ENCODE measurements at places on chromosomes 1 and 21. TPM values are rescaled to one million over a fixed set of nuclear protein-coding genes. Genes with fewer than 3 reads are reported as not detected.

DNA sequence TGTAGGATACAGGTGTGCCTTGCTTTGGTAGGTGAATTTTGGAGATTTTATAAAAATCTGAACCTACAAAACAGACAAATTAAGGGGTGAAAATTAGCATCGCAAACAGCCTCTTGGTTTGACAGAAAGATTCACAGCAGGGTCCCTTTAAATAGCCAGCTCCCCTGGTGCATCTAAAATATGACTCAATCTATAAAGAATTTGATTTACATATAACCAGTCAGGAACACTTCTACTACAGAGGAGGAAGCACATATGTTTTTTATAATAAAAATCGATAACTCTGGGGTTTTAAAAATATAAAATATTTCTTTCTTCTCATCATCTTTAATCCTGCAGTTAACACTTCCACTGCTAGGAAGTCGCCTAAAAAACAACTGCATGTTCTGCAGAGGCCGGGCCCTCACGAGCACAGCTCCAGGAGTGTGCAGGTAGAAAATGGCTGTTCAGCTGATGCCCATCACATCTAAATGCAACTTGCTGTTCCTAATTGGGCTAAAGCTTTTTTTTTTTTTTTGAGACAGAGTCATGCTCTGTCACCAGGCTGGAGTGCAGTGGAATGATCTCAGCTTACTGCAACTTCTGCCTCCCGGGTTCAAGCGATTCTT is 203.4 kb downstream of the HS2ST1 start:
- ATAC-seq: no peak
- H3K27me3 ChIP-seq: no peaks in the 10 kb centered on the region
- no peak overlapping the region for H3K4me3 ChIP-seq
- no peak overlapping the region for H3K27ac ChIP-seq

DNA sequence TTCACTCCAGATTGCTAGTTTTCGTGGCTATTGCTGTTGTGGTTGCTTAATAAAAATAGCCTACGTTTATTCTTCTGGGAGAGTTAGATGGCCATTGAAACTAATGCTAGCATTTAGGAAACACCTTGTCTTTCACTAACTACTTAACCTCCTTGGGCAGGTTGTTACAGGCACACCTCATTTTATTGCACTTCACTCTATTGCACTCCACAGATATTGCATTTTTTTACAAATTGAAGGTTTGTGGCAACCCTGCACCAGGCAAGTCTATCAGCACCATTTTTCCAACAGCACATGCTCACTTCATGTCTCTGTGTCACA is 11.3 kb upstream of the MARK1 start:
- no peak overlapping the region for H3K4me3 ChIP-seq
- no peak overlapping the region for H3K27ac ChIP-seq
- no peaks in the 10 kb centered on the region for H3K36me3 ChIP-seq
- no peaks in the 10 kb centered on the region for H3K4me1 ChIP-seq

Gene C8B
- not detected for total RNA-seq

GRCh38 chr1:221824025-221824424 is 82.1 kb upstream of the DUSP10 start:
- no peak overlapping the region for H3K27ac ChIP-seq
- ATAC-seq: no peak
- no peaks in the 10 kb centered on the region for H3K4me1 ChIP-seq
- H3K36me3 ChIP-seq: no peaks in the 10 kb centered on the region
- no peaks in the 10 kb centered on the region for H3K27me3 ChIP-seq

GRCh38 chr1:115317101-115318012 is 20.7 kb downstream of the NGF start:
- no peak overlapping the region for H3K4me3 ChIP-seq
- H3K4me1 ChIP-seq: peaks cover 4% of the 10 kb centered on the region
- no peaks in the 10 kb centered on the region for H3K27me3 ChIP-seq
- no peak overlapping the region for H3K27ac ChIP-seq
- H3K36me3 ChIP-seq: no peaks in the 10 kb centered on the region

Gene TSPAN2
- total RNA-seq: 53.7 TPM

Gene GRIK3
- total RNA-seq: 7.8 TPM

DNA sequence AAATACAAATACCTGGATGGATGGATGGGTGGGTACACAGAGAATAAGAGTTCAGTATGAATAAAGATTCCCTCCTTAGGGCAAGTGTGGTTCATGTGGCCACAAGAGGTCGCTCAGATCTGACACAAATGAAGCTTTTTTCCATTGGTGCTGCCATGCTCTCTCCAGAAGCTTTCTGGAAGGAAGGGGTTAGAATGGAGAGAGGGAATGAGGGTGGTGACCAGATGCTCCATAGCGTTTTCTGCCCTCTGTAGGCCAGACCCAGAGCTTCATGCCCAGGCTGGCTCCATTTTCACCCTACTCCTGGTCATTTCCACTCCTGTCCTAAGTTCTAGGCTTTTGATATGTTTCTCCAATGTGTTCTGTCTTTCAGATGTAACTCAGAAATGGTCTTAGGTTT is 3.3 kb upstream of the FCRL6 start:
- H3K4me3 ChIP-seq: no peak overlapping the region
- no peaks in the 10 kb centered on the region for H3K4me1 ChIP-seq

- no peaks in the 10 kb centered on the region for H3K4me1 ChIP-seq
- H3K27me3 ChIP-seq: no peaks in the 10 kb centered on the region
- no peak overlapping the region for H3K4me3 ChIP-seq
- ATAC-seq: no peak
- no peak overlapping the region for H3K27ac ChIP-seq
These were observed 49.3 kb downstream of the SCP2 start for GRCh38 chr1:52976183-52977035.

Gene SYTL1
- 4.5 TPM for total RNA-seq

GRCh38 chr1:3442331-3442730 is 12.1 kb upstream of the ARHGEF16 start:
- no peak for ATAC-seq
- H3K27me3 ChIP-seq: peaks cover 87% of the 10 kb centered on the region
- no peak overlapping the region for H3K4me3 ChIP-seq
- H3K27ac ChIP-seq: no peak overlapping the region
- no peaks in the 10 kb centered on the region for H3K4me1 ChIP-seq

DNA sequence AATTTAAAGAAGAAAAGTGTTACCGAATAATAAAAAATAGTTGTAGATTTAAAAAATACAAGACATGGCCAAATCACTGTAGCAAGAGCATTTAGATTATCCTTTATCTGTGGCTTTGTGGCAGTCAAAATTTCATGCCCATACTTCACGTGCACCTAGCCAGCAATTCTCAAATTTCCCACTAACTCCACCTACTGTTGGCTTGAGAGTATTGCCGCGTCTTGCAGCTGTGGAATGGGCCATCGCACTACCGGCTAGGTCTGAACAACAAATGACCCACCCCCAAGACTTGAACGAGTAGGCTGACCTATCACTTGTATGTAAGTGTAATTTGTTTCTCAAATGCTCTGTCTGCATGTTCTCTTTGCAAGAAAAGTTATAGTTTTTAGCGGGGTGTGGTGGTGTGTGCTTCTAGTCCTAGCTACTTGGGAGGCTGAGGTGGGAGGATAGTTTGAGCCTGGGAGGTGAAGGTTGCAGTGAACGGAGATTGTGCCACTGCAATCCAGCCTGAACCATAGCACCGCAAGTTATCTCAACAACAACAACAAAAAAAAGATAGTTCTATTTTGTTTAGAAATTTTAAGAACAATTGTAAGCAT is 4.1 kb downstream of the KRTAP13-4 start:
- H3K4me1 ChIP-seq: no peaks in the 10 kb centered on the region
- H3K4me3 ChIP-seq: no peak overlapping the region
- ATAC-seq: no peak
- H3K27ac ChIP-seq: no peak overlapping the region
- H3K27me3 ChIP-seq: no peaks in the 10 kb centered on the region

DNA sequence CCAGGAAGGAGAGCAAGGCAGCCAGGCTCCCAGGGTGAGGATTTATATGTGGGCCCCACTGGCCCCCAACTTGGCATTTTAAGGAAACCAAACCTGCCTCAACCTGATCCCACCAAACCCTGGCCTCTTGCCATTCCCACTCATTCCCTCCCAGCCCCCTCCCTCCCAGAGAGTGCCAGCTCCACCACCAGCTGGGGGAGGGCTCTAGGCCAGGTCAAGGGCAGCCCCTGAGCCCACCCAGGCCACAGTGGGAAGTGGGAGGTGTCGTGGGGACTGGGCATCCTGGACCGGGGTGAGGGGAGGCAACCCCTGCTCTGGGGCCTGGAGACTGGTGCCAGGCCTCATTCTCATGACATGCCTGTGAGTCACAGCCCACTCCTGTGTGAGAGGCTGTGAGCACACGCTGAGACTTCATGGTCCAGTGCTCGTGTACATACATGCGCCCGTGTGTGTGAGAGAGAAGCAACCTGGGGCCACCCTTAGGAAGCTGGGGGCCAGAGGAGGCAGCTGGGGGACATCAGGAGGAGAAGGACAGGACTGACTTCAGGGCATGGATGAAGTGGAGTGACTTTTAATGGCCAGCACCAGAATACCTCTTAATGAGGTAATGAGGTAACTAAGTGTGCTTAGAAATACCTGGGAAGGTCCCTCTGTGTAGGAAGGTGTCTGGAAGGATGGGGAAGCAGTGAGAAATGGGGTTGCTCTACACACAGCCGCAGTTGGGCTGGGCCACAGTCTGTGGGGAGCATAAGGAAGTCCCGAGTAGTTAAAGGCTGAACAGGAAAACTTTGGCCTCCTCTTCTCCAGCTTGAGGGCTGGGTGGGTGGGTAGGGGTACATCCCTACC is at the start of gene S100A2:
Gene S100A2, minus strand, starts transcription at position 316 of the 846 bp plus-strand sequence. CDS start 1,967 bp downstream, outside the sequence.
- no peak within 1 kb of the TSS for H3K4me3 ChIP-seq
- H3K4me1 ChIP-seq: peaks cover 35% of the 10 kb centered on the region
- no peaks in the 10 kb centered on the region for H3K36me3 ChIP-seq
- H3K27ac ChIP-seq: peak within 1 kb of the TSS; percentile 78
- peak; percentile 53 for ATAC-seq

DNA sequence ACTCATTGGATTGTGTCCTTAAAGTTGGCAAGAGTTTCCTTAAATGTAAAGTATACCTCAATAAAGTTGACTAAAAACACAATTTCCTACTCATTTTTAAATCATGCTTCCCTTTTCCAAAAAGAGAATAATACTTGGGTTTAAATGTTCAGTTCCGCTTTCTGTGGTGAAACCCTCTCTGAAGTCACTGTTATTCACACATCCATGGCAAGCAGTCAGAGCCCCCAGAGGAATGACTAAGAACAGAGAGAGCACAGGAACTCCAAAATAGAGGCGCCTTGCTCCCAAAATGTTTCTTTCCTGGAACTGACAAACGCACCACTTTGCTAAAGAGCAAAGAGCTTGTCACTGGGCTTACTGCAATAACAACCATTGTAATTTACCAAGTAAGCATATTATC is 142.5 kb downstream of the TIAM1 start:
- no peaks in the 10 kb centered on the region for H3K4me1 ChIP-seq
- no peaks in the 10 kb centered on the region for H3K36me3 ChIP-seq
- no peak overlapping the region for H3K4me3 ChIP-seq
- H3K27me3 ChIP-seq: peaks cover 7% of the 10 kb centered on the region

DNA sequence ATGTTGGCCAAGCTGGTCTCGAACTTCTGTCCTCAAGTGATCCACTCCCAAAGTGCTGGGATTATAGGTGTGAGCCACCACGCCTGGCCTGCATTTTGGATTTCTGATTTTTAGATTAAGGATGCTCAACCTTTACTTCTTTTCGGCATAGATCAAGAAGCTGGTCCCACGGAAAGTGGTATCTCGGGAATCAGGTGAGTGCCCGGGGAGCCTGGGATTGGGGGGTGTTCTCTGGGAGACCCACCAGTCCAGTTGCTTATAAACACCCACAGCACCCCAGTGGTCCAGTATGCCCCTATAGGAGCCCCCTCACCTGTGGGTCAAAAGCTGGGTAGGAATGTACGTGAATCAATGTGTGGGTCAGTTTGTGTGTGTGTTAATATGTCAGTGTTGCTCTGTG is 3.2 kb downstream of the SH3D21 start:
- H3K27ac ChIP-seq: no peak overlapping the region
- no peaks in the 10 kb centered on the region for H3K27me3 ChIP-seq
- H3K4me3 ChIP-seq: no peak overlapping the region
- ATAC-seq: no peak

DNA sequence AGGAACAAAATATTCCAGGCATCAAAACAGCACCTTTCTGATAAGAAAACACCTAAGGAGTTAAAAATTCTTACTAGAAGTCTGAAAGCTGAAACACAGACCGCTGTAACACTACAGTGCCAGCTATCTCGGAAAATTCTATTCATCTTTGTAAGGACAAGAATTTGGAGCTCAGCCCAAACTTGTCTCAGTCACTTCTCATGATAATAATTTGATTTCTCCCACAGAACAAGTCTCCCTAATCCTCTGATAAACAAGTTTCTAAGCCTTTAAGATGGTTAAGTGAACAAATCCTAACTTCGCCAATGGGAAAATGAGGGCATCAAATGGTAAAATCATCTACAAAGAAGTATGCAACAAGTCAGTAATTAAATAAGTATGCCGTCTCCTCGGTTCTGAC is 59.9 kb downstream of the SIPA1L2 start:
- H3K27me3 ChIP-seq: no peaks in the 10 kb centered on the region
- H3K27ac ChIP-seq: no peak overlapping the region
- no peak for ATAC-seq
- H3K4me3 ChIP-seq: no peak overlapping the region
- peaks cover 3% of the 10 kb centered on the region for H3K4me1 ChIP-seq

Gene IGSF21
- 1.5 TPM for total RNA-seq

DNA sequence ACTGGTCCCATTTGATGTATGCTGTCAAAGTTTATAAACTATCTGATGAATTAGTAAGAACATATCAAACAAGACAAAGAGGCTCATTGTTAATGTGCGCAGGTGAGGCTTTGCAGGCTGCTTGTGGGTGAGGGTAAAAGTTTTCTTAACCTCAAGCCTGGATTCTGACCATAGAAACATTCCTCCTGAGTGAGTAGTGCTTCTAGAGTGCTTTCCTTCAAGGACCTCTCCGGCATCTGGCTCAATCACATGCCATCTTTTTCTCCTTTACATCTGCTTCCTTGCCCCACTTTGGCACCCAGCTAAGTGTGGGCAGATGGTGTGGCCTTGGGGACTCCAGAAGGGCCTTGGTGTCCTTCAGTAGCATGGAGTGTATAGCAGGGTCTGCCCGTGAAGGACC is 104.0 kb downstream of the ROR1 start:
- H3K27ac ChIP-seq: no peak overlapping the region
- H3K4me1 ChIP-seq: peaks cover 23% of the 10 kb centered on the region
- H3K27me3 ChIP-seq: no peaks in the 10 kb centered on the region
- no peak overlapping the region for H3K4me3 ChIP-seq

Gene CASQ2
- 147 TPM for total RNA-seq

- no peak for ATAC-seq
- no peaks in the 10 kb centered on the region for H3K27me3 ChIP-seq
- no peaks in the 10 kb centered on the region for H3K36me3 ChIP-seq
- no peak overlapping the region for H3K27ac ChIP-seq
- H3K4me3 ChIP-seq: no peak overlapping the region
These were observed 762.1 kb upstream of the NEGR1 start for GRCh38 chr1:73044241-73045036.

Measured in gastroesophageal sphincter (tissue), 4 donors.